Pancreas (tissue), 10 donors: ENCODE measurements at places on chromosomes 6 and 20. TPM values are rescaled to one million over a fixed set of nuclear protein-coding genes. Genes with fewer than 3 reads are reported as not detected.

SLC52A3 gene
- 0.79 TPM for total RNA-seq

DNA sequence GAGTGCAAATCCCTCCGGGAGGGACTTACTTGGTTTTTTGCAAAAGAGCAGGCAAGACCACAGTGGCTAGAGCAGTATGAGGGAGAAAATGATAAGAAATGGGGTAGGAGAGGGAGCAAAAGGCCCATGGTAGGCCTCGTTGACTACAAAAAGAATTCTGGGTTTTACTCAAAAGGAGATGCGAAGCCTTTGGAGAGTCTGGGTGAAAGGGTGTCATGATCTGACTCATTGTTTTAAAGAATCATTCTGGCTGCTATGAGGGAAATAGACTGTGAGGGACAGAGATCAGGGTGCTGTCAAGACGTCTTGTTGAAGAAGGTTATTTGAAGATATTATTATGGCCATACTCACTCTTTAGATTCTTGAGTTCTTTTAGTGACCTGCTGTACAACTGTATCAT, 13.0 kb downstream of the TBC1D32 start:
- H3K27me3 ChIP-seq = no peaks in the 10 kb centered on the region
- no peak overlapping the region for H3K4me3 ChIP-seq
- no peaks in the 10 kb centered on the region for H3K4me1 ChIP-seq

- H3K27ac ChIP-seq = no peak overlapping the region
- H3K4me1 ChIP-seq = no peaks in the 10 kb centered on the region
- H3K36me3 ChIP-seq = no peaks in the 10 kb centered on the region
- no peaks in the 10 kb centered on the region for H3K27me3 ChIP-seq
Measured at GRCh38 chr6:32668226-32668747, 1.8 kb upstream of the HLA-DQB1 start.

DNA sequence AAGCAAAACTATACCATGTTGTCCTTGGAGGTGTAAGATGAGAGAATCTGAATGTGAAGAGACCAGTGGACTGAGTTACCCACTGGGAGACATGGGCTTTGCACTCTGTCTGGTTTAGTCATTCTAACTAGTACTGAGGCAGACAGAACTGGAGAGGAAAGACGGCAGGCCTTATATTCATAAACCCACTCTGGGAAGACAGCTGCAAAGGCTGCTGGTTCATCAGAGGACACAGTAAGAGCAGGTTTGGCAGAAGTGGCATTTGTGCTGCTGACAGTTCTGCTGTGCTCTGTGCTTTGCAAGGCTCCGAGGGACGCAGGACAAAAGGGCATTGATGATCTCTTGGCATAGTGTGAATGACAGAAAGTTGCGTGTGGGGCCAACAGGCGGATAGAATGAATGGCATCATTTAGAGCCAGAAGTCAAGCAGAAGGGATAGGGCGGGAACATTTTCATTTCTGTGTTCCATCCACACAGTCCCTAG, 142.3 kb upstream of the TENT5A start:
- no peak for DNase-seq
- no peak overlapping the region for H3K4me3 ChIP-seq
- peak overlapping the region; percentile 3 for H3K27ac ChIP-seq
- H3K27me3 ChIP-seq = no peaks in the 10 kb centered on the region
- no peaks in the 10 kb centered on the region for H3K4me1 ChIP-seq
- H3K36me3 ChIP-seq = no peaks in the 10 kb centered on the region
